ENCODE measurements at places on chromosomes 2 and 18.

- no peak for DNase-seq
These were observed 91.0 kb downstream of the DGKD start for GRCh38 chr2:233445152-233445830.

DNA sequence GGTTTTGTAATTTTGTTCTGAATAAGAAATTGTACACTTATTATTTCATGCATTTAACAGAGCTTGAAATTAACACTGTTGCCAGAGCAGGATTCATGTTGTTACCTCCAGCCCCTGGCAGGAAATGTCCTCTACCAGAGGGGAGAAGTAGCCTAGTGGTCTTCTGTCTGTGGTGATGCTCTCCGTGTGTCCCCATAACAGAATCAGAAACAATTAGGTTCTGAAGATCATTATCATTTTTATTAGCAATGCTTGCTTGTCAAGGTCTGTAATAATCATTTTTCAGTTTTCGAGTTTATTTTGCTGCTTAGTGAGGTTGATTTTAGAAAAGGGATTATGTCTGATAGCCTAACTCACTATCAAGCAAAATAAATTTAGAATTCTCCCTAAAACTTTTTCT, 116.6 kb upstream of the CNTNAP5 start:
- DNase-seq, result no peak

- peak; percentile 73 for DNase-seq
These were observed 606 bp downstream of the AGBL5 start for GRCh38 chr2:27051902-27052645.

DNA sequence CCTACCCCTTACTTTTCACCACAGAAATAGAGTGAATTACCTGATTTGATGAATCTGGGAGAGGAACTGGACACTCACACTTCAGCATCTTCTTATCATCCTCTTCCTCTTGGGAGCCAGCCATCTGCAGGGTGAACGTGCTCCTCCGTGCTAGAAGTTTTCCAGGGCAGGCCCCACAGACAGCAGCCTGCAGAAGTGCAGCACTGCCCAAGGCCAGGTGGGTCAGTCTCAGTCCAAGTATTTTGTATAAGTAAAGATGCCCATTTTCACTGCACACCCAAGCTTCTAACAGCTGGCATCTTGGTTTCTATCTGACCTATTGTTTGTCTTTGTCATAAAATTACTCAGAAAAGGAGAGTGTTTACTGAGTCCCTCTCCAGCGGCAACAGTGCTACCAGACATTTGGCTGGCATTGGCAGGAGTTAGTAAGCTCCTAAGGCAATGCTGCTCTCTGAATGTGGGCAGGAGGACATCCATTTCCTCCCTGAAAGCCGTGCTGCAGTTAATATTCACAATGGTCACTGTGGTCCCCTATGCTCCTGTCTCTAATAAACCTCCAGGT, 222.6 kb upstream of the CTAGE1 start:
- no peak for DNase-seq

GRCh38 chr2:1848599-1848995, 104.3 kb upstream of the PXDN start:
- DNase-seq, result no peak

DNA sequence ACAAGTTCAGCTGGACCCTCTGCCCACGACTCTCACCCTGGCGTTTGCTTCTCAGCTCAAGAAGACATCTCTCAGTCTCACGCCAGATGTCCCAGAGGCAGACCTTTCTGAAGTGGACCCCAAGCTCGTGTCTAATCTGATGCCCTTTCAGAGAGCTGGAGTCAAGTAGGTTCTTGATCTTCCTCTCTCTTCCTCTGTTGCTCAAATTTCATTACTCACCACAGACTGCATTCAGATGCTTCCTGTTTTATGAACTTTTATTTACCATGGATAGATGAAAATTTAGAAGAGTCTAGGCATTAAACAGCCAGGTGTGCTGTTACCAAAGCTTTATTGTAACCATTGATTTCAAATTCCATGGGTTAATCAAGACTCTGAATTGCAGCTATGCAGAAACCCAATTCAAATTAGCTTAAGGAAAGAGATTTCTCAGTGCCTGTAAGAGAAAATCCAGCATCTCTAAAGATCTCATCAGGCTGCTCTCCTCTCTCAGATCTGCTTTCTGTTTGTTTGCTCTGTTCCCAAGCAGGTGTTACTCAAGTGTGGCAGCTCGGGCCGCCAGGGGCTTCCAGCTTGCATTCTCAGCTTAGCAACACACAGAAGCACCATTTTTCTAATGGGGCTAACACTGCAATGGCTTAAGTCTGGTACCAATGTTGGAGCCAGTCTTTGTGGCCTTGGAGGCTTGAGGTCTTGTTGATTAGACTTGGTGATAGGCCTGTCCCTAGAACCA, 16.5 kb downstream of the SMARCAL1 start:
- no peak for DNase-seq

DNA sequence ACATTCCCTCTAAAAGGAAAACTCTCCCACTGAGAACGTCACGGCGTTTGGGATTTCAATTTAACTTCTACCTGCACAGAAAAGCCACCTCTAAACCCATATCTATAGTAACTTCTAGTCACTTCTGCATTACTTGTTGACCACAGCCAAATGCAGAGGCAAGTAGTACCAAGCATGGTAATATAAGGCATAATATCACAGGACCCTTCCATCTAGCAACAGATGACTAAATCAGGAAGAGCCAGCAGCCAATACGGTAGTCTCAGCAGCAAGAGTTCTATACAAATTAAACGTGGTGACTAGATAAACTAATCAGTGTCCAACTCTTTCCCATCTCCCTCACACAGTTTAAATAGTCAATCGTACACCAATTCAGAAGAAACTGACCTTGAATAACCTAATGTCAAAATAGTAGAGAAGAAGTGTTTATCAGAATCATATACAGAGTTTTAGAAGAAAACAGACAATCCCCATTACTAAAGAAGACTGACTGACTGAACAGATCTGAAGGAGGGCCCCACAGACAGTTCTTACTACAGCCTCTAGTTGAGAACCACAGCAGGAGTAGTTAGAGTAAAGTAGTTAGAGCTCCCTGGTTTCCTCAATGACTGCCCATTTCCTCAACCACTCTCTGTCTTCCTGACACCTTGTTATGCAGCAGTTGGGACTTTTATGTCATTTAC, 30.0 kb downstream of the MEMO1 start:
- DNase-seq, result no peak

DNA sequence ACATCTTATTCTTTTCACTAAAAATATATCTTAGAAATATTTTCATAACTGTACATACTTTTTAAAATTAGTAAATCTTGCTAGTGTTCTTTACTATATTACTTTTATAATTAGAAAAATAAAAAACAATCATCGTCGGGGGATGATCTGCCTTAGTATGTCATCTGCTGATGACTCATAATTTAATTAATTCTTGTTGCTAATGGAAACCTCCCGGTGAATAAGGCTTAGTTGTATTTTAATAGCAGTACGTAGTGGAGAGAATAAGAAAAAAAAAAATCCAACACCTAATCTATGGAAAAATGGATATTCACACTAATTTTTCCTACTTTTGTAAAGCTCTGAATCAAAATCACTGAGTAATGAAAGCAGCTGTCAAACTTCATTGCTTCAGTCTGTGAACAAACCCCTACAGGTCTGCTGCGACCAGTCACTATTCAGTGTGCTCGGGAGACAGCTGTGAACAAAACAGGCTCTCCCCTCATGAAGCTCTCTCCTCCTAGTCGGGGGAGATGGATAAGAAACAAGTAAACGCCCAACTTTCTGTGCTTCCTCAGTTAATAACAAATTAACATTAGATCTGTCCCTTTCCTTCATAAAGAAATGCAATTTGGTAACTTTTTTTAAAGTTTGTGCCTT, 97.4 kb upstream of the UPP2 start:
- DNase-seq, result no peak

- peak; percentile 96 for DNase-seq
These were observed 39.0 kb downstream of the COA5 start for GRCh38 chr2:98569197-98569793.

- no peak for DNase-seq
These were observed 14.3 kb downstream of the GPR35 start for GRCh38 chr2:240639566-240639965.

DNA sequence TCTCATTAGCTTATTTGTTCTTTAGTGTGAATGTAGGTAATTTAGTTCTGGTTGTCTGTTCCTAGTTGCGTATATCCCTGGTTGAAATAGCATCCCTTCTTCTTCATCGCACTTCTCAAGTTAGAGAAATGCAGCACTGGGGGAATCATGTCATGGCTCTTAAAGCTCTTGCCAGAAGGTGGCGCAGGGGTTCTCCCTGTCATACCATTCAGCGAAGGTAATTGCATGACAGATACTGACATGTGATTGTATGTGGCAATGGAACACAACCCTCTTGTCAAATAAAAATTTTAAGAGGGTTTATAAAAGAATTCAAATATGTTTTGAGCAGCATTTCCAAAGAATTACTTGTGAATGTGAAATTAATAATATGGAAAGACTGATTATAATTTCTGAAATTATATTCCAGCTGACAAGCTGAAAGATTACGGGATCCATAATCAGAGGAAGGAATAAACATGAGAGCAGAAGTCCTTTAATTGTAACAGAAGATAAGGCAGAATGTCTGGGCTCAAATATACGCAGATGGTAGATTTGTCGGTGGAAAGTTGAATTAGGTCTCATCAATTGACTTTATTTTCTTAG, 411.7 kb downstream of the DSEL start:
- peak; percentile 56 for DNase-seq

GRCh38 chr2:65169760-65170136, 39.8 kb upstream of the RAB1A start:
- no peak for DNase-seq

DNA sequence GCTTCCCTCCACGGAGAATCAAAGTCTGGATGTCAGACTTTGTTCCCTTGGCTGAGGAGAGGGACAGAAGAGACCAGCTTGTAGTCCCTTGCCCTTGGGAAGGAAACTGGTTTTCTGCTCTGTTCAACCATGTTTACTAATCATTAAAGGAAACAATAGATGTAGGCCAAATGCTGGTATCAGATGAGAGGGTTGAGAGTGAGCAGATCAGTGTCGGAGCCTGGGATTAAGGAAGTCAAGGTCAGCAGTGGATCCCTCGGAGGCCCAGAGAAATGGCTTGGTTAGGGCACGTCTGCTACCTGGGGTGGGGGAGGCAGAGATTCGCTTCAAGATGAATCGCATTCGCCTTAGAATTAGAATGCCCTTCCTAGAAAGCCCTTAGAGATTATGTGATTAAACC, 109.1 kb downstream of the MYCN start:
- no peak for DNase-seq

DNA sequence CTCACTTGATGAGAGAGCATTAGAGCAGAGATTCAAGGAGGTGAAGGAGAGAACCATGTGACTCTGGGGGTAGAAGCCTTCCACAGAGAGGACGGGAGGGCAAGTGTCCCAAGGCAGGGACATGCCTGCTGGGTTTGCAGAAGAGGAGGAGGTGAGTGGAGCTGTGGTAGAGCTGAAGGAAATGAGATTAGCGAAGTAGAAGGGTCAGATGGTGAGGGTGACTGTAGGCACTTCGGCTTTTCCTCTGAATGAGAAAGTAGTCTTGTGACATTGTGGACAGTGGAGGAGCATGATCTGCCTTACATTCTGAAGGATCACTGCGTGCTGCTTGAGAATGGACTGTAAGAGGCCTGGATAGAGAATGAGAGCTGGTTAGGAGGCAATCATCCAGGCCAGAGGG, 126.0 kb downstream of the NXPH2 start:
- no peak for DNase-seq

GRCh38 chr2:133571249-133571648, 3.0 kb upstream of the NCKAP5 start:
- DNase-seq, result no peak

DNA sequence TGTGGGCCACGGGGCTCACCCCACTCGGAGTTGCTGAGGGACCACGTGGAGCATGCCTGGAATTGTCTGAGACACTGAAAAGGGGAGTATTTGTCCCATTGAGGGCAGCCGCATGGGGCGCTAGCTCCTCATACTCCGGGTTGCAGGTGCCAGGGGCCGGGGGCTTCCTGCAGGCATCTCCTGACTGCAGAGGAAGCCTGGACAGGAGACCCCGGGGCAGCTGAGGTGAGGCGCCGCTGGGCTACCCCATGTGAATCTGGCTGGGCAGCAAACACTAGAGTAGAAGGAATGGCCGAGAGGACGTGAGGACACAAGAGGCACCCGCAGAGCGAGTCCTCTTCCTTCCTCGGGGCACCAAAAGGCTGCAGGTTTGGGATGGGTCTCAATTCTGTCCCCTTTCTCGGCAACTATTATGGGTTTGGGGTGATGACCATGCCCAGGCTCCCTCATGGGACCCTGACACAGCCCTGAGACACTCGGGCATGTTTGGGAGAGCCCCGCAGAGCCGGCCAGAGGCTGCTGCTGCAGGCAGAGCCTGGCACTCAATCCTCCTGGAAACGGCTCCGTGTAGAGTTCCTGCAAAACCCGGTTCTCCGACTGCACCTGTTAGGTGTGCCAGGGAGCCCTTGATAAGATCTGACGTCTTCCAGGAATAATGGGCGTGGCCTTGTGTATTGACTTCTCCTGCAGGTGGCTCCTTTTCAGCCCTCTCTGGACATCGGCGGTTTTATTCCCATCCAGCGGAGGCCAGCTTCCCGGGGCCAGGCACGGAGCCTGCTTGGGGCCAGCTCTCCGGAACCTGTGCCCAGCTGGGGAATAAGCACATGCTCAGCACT, 77.0 kb downstream of the CTIF start:
- no peak for DNase-seq

DNA sequence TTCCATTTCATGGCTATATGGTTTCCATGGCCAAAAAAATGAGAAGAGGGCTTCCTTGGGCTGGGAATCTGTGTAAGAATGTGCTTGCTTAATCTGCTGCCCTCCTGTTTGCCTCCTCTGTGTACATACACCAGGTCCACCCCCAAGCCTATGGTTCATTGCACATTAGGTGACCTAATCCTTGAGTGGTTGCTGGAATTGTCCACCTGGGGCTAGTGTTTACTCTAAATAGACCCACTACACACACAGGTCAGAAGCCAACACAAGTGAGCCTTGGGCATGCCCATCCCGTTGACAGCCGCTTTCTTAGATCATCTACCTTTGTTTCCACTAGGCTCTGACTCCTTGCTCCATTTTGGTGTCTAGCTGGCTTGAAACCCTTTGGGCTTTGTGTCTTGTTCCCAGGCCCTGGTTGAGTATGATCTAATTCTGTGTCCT, 59.2 kb upstream of the ATL2 start:
- DNase-seq, result no peak

- DNase-seq, result no peak
These were observed 17.0 kb upstream of the UGT1A8 start for GRCh38 chr2:233600386-233600785.

DNA sequence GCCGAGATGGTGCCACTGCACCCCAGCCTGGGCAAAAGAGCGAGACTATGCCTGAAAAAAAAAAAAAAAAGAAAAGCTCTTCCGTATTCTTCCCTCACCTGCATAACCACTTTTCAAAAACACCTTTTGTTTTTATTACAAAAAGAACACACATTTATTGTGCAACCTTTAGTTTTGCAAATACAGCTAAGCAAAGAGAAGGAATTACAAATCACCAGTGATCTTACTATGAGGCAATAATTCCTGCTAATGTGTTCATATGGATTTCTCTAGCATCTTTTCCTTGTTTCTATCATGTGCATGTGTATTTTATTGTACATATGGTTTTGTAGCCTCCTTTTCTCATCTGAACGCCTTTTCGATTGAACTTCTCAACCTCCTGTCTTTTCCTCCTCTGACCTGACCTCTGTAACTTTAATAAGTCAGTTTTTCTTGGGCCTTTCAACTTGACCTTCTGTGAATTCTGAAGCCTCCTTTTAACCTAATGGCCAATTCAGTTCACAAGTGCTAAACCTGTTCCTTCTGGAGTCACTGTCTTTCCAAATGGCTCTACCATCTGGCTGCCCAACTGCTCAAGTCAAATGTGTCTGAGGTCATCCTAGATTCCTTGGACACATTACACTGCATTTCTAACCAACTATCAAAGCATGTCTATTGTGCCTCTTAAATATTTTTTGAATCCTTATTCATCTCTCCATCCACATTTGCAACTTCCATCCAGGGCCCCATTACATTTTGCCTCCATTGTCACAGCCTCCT, 59.1 kb upstream of the DAPL1 start:
- DNase-seq, result no peak
